ENCODE measurements at places on chromosomes 6 and 20.

GRCh38 chr20:63234693-63235398 is 859 bp upstream of the BIRC7 start:
- DNase-seq: peak; percentile 29

DNA sequence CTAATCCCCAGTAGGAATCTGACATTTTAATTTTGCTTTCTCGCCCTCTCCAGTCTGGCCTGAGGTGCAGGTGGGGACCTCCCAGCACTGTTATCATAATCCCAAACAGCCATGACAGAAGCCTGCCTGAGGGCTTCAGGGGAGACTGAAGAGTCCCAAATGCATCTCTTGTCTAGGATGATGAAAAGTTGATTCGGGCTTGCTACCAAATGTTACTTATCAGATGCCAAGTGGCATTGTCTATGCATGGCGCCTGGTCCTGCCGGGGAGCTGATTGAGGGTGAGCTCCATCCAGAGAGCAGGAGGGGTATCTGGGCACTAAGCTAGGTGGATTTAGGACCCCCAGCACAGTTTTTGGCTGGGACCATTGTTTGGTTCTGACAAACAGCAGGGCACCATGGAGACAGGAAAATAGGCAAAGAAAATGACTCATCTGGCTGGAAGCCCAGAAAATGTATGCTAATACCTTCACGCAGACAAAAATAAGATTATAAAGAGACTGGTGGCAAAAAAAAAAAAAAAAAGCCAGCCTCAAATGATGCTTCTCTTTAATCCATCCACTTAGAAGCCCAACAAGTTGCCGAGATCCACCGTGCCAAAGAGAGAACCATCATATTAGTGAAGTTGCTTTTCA is 513.7 kb upstream of the SULF2 start:
- no peak for DNase-seq

GRCh38 chr6:42347456-42347855 is 104.3 kb downstream of the TRERF1 start:
- no peak for DNase-seq

- no peak for DNase-seq
Observed at GRCh38 chr20:46221256-46221833, 87.0 kb downstream of the CDH22 start.

DNA sequence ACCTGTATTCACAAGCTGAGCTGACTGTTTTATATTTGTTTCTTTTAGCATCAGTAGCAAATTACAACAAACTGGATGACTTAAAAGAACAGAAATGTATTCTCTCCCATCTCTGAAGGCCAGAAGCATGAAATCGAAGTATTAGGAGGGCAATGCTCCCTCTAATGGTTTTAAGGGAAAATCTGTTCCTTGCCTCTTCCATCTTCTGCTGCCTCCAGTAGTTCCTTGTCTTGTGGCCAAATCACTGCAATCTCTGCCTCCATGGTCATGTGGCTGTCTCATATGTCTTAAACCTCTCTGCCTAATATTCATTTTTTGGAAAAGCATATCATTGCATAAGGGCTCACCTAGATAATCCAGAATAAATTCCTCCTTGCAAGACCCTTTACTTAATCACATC is 25.2 kb upstream of the ASCC3 start:
- no peak for DNase-seq

DNA sequence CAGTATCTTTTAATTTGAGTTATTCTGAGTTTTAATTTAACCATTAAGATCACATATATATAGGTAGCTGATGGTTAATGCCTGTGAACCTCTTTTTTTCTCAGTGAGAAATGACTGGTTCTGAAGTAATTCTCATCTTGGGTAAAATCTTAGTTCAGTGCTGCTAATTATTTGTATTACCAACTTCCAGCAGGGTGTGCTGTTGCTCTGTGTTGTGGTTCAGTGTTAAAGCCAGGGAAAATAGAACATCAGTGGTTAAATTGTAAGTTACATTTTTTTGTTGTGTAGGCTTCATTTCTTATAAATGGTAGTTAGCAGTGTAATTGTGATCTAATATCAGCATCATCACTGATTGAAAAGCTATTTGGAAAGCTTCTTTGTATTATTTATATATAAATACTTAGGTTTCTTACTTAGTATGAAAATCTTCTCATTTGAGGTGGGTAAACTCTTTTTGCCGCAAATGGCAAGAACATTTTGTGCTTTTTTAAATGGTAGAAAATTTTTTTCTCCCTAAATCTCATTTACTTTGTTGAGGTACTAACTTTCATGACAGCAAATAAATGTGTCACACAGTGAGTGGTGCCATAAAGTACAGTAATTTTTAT is 43.7 kb downstream of the CDC5L start:
- DNase-seq: peak; percentile 26

DNA sequence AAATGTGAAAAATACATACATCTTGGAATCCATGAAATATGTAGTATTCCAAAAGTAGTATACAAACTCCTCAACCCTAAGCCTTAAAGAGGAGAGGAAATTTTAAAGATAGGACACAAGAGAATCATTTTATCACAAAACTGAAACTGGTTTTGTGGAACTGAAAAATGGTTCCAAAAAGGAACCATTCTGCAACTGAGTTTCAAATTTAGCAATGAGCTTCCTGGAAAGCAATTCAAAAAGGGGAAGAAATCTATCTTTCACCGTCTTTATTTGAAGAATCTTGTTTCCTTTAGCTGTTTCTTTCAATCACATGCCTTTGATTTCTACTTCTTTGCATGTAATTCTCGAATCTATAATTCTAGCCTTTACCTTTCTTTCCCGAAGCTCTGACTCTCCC is 32.2 kb upstream of the LAMP5 start:
- no peak for DNase-seq

DNA sequence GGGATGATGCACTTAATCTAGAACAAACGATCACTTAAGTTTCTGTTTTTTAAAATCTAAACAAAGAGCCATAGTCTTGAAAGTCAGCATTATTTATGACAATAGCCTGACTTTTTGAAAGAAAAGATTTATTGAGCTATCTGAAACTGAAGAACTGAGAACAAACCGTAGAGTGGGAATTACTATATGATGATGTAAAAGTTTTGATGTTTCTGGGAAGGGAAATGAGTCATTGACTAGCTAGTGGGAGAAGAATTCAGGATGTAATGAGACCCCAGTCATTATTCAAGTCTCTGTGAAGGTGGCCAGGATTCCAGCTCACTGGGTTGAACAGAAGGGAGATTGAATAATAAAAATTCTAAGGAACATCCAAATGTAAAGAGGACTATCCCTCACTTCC is 83.4 kb upstream of the FABP7 start:
- DNase-seq: no peak

DNA sequence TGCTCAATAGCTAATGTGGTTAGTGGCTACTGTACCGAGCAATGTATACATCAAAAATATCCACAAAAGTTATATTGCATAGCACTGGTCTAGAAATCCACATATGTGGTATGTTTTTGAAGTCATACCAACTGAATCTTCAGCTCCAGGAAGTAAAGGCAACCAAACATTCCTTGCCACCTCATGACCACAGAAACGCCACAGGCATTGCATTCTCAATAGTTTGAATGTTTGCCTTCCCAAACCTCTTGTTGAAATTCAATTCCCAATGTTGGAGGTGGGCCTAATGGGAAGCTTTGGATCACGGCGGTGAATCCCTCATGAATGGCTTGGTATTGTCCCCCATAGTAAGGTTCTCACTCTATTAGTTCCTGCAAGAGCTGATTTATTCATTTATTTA is 18.2 kb upstream of the ZNF391 start:
- DNase-seq: no peak

DNA sequence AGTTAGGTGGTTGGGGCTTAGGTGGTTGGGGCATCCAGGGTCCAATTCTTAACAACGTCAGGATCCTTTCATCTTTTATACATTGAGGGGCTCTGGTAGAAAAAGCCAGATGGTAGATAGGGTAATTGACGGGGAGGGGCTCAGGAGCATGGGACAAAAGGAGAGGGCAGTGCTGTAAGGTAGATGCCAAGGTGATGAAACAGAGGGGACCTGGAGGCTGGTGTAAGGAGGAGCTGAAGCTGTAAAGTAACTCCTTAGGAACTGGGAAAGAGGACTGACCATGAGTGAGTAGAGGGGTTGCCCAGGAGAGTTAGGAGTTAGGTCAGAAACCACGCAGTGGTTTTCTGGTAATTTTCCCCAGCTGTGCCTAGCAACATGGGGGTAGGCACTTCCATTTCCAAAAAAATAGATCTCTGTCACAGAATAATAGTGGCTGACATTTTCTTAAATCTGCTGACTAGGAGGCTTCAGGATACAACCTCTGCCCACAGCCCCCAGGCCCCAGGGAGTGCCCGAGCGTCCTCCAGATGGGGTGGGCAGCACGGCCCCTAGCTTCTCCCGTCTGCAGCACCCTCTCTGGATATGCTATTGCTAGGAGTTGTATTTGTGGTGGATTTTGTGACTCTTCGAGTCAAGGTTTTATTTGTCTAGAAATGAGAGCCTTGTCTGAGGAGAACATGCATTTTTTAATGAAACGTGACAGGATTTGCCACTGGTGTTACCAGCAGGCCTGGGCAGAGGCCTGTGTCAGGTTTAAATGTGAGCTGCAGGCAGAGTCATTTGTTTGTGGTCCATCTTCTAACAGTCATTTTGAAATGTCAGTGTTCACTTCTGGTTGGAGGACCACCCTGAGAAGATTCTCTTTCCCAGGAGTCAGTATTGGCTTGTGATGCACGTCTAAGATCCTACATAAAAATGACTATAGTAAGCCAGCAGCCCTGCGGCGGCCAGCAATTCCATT is 44.6 kb downstream of the TULP4 start:
- DNase-seq: no peak

DNA sequence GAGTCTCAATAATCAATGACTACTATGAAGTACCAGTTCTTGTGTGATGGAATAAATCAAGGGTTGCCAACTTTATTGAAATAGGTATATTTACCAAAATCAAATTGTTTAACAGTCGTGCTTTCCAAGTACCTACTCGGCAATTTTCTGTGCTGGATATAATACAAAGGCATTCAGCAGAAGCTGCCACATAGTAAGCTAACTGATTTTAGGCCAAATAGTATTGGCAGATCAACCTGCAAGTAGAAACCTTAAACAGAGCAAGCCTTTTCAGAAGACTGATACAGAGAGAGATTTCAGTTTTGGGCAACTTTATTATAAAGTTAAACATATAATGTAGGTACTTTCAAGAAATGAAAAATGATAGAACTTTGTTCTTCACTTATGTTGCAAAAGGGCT is 174.6 kb downstream of the ASCC3 start:
- DNase-seq: no peak

DNA sequence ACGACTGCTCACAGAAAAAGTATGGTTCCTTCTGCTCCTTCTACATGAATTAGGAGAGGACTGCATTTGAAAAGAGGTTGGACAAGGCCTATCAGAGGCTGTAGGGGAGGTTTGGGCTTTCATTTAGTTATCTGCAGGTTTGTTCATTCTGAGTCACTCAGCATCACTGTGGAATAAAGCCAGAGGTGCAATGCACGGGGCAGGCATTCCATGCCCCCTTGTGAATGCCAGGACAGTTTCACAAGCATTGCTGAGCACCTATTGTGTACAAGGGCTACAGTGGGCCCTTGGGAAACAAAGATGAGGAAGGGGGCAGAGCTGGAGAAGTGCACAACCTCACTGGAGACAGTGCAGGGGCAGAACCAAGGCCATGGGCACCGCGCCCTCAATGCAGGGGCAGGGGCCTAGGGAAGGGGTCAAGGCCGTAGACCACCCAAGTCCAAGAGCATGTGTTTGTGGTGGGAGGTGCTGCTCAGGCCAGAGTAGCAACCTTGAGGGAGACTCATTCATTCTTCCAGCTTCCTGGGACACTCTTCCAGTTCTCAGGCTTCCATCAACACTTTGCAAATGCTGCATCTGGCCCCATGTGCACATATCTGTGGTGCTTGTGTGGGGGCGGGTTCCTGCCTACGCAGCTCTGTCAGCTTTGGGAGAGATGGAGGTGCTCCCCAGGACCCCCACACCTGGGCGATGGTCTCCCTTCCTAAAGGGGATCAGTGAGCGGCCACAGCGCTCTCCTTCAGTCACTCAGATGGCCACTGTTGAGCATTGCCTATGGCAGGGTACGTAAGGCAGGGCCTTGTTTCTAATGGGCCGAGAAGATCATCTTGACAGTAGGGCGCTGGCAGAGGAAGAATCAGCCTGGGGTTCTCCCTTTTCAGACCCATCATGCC is 204.5 kb downstream of the SYNDIG1 start:
- DNase-seq: no peak

DNA sequence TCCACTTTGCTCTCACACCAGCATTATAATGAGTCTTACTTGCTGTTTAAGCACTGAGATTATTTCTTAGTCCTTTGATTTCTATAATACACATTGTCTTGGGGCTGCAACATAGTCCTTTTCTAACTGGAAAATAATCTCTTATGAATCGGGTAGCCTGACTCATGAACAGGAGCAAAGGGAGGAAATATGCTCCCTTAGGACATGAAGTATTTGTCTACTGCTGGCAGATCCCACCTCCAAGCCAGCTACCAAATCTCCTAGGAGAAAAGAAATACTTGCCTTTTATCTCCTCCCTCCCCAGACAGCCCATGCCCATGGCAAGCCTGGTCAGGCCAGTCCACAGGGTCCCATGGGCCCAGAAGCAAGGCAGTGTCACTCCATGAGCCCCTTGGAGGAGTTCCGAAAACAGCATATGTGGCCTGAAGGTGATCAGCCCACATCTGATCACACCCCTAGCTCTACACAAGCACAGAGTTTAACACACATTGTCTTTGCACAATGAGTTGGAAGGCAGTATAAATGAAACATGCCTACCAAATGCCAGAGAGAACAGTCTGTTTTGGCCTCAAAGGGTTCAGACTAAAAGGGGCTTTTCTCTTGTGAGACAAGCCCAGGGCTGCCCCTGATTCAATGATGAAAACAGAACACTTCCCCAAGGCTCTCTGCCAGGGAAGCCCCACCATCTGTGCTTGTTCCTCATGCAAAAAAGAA is 37.1 kb upstream of the SLC4A11 start:
- no peak for DNase-seq

DNA sequence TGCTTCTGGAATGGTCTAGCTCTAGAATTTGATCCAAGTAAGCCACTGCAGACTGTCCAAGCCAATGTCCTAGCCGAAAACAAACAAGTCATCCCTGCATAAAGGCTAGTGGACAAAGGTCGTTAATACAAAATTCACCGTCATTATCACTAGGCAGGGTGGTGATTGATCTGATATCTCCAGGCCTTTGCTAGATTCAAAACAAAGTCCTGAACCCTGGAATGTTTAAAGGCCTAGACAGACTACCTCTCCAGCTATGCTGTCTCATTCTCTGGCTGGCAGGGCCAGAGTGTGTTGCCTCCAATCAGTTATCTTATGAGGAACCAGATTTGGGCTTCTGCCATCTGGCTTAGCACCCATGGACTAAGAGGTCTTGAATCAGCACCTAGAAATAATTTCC is 38.3 kb downstream of the MAP7 start:
- no peak for DNase-seq

GRCh38 chr6:137489046-137490005 is 4.9 kb downstream of the OLIG3 start:
- no peak for DNase-seq

Data from stimulated activated CD4-positive, alpha-beta T cell treated with anti-CD3 and anti-CD28 coated beads, Interleukin-4, amount 100 ng/mL, for 4 hours (primary cell).